ENCODE measurements at places on chromosomes 7 and 10.

DNA sequence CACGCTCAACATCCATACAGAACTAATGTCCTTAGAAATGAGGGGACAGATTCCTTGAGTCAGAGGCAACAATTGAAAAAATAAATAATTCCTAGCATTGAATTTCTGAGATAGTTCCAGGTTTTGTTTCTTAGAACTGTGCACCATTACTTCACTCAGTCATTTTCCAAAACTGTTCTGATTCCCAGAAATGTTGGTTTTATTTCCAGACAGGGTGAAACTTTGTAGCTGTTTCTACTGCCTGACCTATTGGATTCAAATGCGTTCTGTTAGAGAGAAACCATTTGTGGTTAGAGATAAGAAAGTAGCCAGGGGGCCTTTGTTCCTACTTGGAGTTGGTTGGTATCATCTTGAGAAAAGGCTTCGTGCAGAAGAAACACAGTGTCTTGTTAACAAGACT is 8.1 kb upstream of the DEPP1 start:
- no peak for DNase-seq

- no peak for DNase-seq
These were observed 17.6 kb downstream of the GLI3 start for GRCh38 chr7:42219447-42219846.

DNA sequence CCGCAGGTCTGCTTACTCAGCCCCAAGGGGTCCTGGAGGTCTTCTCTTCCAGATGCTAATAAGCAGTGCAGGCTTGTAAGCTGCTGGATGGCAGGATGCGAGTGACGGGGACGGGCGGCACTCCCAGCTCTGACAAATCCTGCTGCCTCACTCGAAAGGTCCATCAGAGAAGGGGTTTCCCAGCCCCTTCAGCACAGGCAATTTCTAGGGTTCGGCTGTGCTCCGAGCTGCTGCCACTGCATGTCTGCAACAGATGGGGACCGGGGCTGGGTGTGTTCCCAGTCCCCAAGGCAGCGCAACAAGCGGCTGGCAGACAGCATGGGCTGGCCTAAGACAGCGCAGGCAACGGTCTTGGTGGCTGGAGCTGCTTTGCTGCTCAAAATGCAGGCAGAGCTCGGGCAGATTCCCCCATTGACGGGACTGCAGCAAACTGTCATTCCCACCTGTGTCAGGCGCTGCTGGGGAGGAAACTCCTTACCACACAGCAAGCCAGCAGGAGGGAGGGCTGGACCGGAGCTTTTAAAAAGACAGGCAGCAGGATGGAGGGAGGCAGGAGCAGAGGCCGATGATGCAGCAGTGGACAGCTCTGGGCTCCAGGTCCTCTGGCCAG is 62.4 kb downstream of the PRKAG2 start:
- no peak for DNase-seq

- DNase-seq: no peak
These were observed 724.5 kb downstream of the LRMDA start for GRCh38 chr10:76155961-76156360.

DNA sequence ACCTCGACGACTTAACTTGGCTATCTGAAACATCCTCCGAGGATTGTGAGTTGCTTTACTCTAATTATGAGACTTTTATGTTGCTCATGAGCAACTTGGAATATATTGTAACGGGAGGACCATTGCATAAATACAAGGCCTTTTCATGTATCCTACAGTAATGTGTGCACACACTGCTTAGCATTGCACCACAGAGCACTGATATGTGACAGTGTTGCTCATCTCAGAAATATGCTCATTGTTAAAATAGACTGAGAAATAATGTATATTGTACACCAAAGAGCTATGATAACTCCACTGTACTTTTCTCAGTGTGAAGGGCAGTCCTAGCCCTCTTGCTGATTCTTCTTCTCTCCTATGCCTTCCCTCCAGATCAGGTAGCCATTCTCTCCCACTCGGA is 102.8 kb upstream of the CDK13 start:
- DNase-seq: no peak

- DNase-seq: no peak
These were observed 146.9 kb upstream of the ANK3 start for GRCh38 chr10:60536529-60537114.

Measured in GM13977 (cell line).